ENCODE measurements at places on chromosomes 4 and X.

DNA sequence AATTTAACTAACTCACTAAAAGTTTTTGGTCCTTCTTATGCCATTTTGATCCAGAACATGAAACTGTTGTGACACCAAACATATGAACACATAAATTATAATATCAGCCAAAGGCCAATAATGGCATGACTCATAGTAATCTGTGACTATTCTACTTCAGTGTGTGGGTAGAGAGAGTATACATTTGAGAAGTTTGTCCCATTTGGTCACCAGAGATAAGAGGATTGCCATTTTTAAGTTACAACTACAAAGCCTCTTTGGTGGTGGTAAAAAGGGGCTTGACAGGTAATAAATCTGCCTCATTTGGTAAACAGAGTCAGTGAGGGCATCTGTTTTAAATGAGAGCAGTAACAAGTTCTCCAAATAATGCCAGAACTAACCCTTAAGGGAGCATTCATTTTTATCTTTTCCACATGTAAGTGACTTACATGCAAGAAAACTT is 117.9 kb downstream of the TBC1D19 start:
- no peak for DNase-seq

GRCh38 chr4:81227968-81228367 is 12.9 kb upstream of the PRKG2 start:
- DNase-seq = no peak

- DNase-seq = no peak
Observed at GRCh38 chr4:86117705-86118302, 242.0 kb downstream of the MAPK10 start.

- no peak for DNase-seq
Observed at GRCh38 chr4:133190098-133190497, 41.0 kb downstream of the PCDH10 start.
